AML-193 (cell line): ENCODE measurements at places on chromosomes 13 and 19.

GRCh38 chr19:4472174-4472974, at the start of gene HDGFL2:
HDGFL2 (plus strand) TSS chr19:4472297; CDS start chr19:4472351, 54 bp downstream.
- DNase-seq = no peak

DNA sequence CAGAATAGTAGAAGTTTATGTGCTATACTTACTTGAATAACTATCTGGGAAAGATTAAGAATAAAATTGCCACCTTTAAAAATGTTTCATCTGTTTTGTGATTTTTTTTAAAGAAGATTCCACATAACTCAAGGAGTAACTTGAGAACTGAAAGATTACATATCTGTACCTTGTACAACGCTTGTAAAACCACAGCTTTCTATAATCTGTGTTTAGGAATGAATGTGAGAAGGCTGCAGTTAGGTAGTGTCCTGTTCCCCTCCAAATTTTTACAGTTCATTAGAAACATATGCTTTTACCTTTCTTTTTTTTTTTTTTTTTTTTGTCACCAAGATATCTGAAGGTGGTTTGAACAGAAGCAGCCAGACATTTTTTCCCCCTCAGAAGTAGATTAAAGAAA, 312.8 kb upstream of the GPC6 start:
- no peak for DNase-seq

- no peak for DNase-seq
Measured at GRCh38 chr13:111480976-111481375, 160.5 kb downstream of the TEX29 start.

DNA sequence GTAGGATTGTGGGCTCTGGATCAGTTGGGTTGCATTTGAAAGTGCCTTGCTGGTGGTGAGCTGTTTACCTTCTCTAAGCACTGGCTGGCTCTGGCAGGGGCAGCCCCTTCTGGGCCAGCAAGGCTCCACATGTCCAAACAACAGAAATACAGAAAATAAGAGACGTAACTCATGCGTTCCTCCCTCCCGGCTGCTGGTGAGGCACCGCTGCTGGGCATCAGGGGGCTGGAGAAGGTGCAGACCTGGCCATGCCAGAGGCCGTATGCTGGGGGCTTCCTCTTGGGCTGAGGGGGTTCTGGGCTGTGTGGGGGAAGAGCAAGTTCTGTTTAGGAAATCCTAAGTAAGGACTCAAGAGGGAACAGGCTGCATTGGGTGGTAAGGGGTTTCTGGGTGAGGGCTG, 140.6 kb downstream of the URI1 start:
- no peak for DNase-seq

DNA sequence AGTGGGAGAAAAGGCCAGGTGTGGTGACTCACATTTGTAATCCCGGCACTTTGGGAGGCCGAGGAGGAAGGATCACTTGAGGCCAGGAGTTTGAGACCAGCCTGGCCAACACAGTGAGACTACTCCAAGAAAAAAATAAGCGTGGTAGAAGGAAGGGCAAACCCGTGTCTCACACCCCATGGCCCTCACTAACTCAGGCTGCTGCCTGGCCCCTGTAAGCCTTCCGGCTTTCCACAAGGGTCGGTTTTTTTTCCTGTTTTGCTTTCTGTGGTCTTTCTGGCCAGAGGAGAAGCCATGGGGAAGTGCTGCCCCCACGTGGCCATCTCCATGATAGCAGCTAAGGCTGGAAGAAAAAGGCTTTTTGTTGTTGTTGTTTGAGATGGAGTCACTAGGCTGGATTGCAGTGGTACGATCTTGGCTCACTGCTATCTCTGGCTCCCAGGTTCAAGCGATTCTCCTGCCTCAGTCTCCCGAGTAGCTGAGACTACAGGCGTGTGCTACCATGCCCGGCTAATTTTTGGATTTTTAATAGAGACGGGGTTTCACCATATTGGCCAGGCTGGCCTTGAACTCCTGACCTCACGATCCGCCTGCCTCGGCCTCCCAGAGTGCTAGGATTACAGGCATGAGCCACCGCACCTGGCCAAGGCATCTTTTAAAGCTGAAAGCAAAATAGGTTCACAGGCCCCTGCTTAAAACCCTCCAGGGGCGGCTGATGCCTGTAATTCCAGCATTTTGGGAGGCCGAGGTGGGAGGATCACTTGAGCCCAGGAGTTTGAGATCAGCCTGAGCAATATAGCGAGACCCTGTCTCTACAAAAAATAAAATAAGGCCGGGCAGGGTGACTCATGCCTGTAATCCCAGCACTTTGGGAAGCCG, 7.5 kb upstream of the ARHGEF18 start:
- DNase-seq = peak; percentile 74

DNA sequence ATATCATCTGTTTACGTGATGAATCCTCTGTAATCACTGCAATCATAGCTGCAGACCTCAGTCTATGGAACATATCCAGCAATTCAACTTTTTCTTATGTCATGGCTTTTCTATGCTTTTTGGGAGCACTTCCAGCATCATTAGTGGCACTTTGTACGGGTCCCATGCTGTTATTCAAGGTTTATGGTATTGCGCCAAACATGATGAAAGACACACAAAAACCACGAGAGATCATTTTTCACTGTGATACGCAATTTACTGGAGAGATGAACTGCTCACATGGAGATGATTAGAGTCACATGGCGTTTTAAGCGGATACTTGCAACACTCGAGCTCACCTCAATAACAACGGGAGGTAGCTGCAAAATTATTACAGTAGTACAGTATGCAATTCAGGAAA, 2101.7 kb upstream of the PCDH20 start:
- no peak for DNase-seq

DNA sequence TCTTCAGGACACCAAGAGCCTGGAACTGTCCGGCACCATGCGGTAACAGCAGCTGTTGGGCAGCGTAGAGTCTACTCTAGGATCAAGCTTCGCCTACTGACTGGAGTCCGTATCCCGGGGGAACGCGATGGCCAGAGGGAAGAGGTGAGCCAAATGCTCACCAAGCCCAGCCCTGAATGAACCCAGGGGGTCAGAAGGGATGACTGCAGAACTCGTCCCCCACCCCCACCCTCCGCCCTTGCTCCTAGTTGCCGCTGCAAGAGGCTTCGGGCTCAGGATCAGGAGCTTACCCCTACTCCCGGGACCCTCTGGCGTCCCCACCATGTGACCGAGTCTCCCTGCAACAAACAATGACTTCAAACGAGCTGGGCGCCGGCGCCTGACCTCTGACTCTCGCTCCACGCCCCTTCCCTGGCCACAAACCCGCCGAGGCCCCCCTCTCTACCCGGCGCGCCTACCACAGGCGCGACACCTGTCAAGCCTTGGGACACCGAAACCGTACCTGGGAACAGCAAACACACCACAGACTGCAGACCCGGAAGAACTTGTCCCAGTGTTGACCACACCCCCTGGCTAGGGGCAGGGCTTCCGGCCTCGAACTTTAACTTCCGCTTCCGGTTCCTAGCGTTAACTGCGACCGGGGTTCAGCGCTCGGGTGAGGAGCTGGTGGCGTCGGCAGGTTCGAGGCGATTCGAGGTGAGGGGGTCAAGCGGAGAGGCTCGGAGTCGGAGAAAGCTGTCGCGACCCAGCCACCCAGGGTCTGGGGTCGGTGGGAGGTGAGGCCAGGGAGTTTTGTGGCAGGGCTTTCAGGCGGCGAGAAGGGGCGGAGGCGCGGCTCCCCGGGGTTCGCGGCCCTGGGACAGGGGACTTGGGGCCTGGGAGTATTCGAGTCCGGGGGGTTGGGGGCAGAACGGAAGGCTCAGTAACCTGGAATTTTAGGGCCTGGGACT, at the start of gene UBL5:
UBL5 (plus strand) TSS at position 630 of the 950 bp plus-strand sequence. CDS start 420 bp downstream, outside the sequence.
- peak; percentile 85 for DNase-seq

GRCh38 chr19:19059018-19059836, 4.6 kb upstream of the SLC25A42 start:
- DNase-seq = no peak

GRCh38 chr13:35961461-35962220, 169.5 kb downstream of the DCLK1 start:
- no peak for DNase-seq

DNA sequence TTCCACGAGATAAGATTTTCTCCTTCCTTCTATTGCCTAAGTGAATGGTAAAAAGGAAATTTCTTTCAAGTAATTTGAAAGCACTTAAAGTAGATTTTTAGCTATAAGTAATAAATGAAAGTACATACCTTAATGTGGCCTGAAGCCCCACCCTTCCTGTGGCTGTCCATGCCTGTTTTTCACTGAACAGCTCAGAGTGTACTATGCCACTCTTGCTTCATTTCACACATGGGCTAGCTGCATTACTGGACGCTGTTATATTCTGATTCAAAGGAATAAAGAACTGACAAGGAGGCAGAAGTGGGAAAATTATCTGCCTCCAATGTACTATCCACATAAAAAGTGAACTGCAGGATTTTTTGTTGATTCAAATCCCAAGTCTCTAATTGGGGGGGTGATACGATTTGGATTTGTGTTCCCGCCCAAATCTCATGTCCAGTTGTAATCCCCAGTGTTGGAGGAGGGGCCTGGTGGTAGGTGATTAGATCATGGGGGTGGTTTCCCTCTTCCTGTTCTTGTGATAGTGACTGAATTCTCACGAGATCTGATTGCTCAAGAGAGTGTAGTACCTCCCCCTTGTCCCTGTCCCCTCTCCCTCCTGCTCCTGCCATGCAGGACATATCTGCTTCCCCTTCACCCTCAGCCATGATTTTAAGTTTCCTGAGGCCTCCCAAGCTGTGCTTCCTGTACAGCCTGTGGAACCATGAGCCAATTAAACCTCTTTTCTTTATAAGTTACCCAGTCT, 154.7 kb upstream of the SGCG start:
- no peak for DNase-seq

DNA sequence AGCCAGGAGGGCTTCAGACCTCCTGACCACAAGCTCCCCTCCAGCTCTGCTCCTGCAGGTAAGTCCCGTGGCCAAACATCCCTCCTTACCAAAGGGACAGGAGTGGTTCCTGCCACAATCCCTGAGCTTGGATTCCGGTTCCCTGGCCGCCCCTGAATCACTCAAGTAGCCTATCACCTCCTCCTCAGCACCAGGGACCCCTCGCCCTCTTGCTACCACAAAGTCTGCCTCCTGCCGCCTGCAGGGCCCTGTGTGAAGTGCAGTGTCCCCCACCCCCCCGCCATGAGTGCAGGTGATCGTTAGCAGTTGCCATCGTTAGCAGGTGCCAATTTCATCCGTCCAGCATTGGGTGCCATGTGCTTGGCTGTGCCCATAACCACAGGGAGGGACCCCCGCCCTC, 40.8 kb upstream of the RANBP3 start:
- DNase-seq = no peak

DNA sequence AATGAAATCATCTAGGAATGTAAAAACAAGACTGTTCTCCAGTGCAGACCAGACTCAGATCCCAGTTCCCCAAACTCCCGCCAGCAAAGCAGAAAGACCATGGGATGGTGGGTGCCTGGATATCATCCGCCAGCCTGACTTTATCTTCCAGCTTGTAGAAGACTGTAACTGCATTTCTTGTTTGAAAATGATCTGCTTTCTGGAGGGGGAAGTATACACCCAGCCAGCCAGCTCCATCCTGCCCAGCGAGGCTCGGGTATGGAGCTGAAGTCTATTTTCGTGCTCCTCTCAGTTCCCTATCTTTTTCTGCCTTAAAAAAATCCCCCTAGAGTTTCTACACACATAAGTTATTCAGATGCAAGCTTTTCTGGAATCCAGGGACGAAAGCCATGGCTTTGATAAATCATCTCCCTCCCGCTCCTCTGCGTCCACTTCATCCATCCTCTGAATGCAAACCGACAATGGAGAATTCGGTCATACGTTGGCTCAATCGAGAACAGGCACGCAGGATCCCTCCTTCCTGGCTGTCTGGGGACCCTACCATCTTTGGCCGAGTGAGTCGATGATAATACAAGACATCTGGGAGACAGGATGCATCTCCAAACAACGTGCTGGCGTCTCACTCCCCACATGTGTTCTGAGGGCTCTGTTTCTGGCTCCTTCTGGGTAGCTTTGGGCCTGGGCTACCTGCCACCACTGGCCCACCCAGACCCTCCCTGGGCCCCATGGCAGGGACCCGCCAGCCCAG, 31.2 kb downstream of the CEBPG start:
- no peak for DNase-seq

DNA sequence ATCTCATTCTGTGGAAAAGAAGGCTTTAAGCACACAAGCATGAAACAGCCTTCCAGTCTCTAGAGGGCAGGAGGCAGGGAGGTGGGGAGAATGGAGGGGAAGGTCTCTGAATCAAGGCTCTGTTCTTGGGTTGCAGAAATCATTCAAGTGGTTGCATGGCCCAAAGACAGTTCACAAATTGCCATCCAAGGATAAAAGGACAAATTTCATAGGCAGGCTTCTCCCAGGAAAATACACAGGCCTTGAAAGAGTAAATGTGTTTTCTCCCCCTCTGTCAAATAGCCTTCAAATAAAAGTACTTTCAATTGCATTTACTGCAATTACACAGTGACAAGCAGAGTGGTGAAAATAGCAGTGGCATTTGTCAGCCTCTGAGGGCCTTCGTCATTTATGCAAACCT, 450.8 kb downstream of the DCT start:
- DNase-seq = no peak

GRCh38 chr19:28868836-28869235, 344.1 kb downstream of the UQCRFS1 start:
- no peak for DNase-seq

DNA sequence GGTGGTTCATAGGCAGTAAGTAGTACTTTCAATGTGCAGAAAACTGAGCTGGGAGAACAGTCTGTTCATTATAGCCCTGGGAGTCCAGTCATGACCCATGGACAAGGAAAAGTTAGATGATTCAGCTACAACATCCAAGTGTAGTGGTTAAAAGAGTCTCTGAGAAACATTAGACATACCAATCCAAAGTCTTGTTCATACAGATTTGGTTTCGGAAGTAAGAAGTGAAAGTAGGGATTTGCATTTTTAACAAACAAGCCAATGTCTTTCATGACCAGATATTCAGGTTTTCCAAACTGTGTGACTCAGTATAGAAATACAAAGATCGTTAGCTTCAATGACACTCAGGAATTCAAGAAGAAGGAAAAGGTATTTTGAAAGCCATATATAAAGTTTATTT, 345.3 kb downstream of the SLITRK1 start:
- no peak for DNase-seq

- DNase-seq = no peak
Measured at GRCh38 chr19:14177496-14178074, 28.4 kb downstream of the ADGRL1 start.

DNA sequence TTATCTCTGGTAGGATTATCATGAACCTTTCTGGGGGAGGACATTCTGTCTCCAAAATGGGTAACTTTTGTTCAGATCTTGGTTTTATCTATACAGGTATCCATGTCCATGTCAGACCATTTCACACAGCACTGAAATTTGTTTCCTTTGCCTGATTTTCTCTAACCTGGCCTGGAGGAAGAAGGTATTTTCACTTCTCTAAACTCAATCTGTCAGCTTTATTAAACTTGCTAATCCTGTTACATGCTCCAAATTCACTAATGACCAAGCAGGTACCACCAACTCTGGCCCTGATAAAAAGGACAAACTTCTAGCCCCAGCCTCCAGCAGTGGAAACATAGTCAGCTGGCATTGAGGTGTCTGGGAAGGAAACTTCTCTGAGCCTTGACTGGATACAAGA, 234.4 kb downstream of the DNAJC15 start:
- DNase-seq = no peak

- DNase-seq = no peak
Measured at GRCh38 chr19:32231020-32231419, 114.4 kb upstream of the ZNF507 start.
